ENCODE measurements at places on chromosomes 6 and 20.

- no peak for DNase-seq
These were observed 89.5 kb upstream of the SIM1 start for GRCh38 chr6:100554228-100554627.

- no peak for DNase-seq
These were observed 184.3 kb downstream of the CARMIL1 start for GRCh38 chr6:25463441-25463840.

DNA sequence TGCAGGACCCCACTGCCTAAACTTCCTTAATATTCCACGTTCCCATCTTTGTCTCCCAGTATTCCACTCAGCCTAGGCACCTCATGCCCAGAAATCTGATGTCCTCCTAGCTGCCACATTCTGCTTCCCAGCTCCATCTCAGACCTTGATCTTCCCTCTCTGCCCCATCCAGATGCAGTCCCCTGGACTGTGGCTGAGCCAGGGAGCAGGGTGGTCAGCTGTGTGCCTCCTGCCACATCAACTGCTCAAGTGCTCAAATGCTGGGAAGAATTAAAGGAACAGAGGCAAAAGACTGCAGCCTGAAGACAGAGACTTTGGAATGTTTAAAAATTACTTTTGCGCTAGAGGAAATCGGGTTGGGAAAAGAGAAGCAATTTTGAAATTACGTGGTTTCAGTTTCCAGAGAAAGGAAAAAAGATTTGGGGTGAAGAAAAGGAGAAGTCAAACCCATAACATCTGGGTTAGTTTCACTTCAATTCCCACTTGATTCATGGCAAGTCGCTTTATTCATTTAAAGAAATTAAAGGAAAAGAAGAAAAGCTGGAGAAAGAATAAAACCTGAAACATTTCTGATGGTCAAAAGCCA lies 704.8 kb downstream of the PTPRT start:
- DNase-seq, result no peak

GRCh38 chr6:108746366-108746765 lies 101.9 kb upstream of the ARMC2 start:
- DNase-seq, result no peak

GRCh38 chr6:85065831-85066230 lies 301.4 kb upstream of the TBX18 start:
- DNase-seq, result no peak

DNA sequence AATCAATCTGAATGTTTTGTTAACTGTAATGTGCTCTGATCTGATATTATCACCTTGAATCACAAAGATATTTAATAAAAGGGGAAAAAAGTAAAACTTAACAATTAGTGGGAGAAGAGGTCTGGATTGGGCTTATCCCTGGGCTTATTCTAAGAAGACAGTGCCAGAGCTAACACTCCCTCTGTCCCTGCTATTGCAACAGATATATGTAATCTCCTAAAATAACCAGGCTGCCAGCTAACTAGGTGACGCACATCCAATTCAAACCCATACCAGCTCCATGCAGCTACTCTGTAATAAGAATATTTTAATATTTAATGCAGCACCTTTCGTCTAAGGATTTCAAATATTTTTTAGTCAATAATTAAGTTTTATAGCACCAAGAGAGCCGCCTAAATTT lies 330.1 kb upstream of the MARCKS start:
- DNase-seq, result no peak

- DNase-seq, result no peak
These were observed 6.2 kb downstream of the TXLNB start for GRCh38 chr6:139285590-139285989.

- no peak for DNase-seq
These were observed 680 bp upstream of the MTCH1 start for GRCh38 chr6:36986704-36987047.

All from stimulated activated CD8-positive, alpha-beta memory T cell treated with anti-CD3 and anti-CD28 coated beads, Interleukin-2, amount 100 ng/mL, for 48 hours (primary cell).